NCI-H460 (cell line): ENCODE measurements at places on chromosomes 5 and 9.

DNA sequence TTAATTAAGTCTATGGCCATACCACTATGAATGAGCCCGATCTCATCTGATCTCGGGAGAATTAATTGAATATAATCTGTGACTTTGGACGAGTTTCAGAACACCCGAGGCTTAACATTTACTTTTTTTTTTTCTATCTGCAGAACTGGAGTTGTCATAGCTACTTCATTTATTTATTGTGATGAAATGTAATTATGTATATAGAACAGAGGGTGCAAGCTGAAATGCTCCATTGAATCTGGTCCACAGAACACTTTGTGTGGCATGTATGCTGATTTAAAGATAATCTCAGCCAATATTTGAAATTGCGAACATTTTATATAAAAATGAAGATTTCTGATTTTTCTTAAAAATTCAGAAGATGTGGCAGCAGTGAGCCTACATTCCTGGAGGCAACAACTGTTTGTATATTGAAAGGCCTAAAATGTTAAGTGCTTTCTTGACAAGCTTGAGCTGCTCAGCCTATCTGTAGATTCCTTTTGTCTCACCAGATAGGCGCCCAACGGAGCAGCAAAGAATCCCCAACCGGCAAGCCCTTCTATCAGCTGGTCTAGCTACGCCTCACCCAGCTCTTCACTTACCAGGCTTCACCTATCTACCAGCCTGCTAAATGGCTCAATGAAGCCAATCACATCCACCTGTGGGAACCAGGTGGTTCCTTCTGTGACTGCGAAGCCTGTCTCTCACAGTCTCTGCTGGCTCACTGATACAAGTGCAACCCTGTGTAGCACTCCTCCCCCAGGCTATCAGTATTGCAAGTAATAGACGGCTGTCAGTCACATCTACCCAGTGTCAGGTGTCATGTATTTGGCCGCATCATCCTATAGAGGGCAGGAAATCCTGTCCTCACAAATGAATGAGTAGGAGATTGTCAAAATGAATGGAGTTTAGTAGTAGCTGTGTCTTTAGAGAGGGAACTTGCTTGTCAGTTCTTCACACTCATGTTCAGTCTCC, 170.6 kb upstream of the MRPS30 start:
- DNase-seq, result no peak

GRCh38 chr9:105458404-105458803, 10.6 kb downstream of the FSD1L start:
- DNase-seq, result no peak

GRCh38 chr9:104463864-104464263, 40.2 kb upstream of the OR13F1 start:
- no peak for DNase-seq

- DNase-seq, result no peak
These were observed 459.2 kb downstream of the BNC2 start for GRCh38 chr9:16411311-16411710.
